ENCODE measurements at places on chromosomes 4 and X. TPM values are rescaled to one million over a fixed set of nuclear protein-coding genes. Genes with fewer than 3 reads are reported as not detected.

Gene UVSSA
- total RNA-seq, result 3.9 TPM

Gene SLAIN2
- total RNA-seq, result 22.1 TPM

Gene PCDH18
- total RNA-seq, result 9.9 TPM

Gene TMEM33
- 23.8 TPM for total RNA-seq

Gene PDCL2
- total RNA-seq, result not detected

Gene PAGE2B
- total RNA-seq, result 0.14 TPM

Gene PQBP1
- 81.0 TPM for total RNA-seq

Gene S100G
- not detected for total RNA-seq

Gene ATP8A1
- total RNA-seq, result 25.0 TPM

Gene KDR
- 10.2 TPM for total RNA-seq

Gene CABS1
- not detected for total RNA-seq

DNA sequence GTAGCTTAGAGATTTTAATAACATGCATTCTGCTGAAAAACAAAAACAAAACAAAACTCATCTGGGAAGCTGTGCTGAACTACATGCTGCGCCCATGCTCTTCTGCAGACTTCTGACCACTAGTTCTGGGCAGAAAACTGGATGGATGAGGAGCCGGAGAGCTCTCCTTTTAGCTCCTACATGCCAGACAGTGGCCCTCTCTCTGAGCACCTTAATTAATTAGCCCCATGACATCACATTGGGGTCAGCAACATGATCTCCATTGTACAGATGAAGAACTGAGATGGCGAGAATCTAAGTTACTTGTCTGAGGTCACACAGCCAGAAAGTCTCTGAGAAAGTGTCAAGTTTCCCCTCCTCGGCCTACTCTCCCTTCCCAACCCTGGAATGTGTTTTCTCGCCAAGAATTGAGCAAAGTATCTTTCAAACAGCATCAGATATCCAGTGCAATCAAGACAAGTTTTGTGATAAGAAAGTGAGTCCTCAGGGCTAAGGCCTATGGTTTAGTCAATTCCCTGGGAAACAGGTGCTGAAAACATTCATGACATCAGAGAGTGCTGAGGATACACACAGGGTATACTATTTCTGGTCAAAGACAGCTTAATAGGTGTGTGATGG lies 21.6 kb downstream of the SCD5 start:
- DNase-seq, result no peak

DNA sequence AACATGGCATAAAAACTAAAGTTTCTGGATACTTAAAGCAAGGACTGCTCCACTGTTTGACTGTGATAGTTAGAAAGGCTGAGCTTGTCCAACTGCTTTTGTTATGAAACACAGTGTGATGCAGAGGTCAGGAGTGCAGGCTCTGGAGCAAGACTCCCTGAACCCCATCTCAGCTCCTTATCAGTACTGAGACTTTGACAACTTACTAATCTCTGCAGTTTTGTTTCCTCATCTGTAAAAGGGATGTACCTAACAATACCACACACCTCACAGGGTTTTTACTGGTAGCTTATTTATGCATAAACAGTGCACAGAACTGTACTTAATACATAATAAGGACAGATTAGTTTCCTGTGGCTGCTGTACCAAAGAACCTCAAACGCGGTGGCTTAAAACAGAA lies 804.3 kb downstream of the FSTL5 start:
- DNase-seq, result no peak

DNA sequence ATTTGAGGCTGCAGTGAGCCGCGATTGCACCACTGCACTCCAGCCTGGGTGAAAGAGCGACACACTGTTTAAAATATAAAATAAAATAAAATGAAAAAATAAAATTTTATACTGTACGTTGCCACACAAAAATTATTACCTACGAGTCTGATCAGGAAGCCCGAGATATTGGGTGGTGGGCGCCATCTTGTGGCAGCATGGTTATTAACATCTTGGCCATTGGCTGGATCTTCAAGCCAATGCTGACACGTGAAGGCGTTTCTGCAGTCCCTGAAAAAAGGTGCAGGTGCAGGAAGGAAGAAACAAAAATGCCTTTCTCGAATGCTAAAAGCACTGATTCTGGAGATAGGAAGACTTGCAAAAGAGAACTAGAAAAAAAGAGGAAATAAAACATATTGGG lies 4.9 kb upstream of the TLR8 start:
- DNase-seq, result peak; percentile 51

DNA sequence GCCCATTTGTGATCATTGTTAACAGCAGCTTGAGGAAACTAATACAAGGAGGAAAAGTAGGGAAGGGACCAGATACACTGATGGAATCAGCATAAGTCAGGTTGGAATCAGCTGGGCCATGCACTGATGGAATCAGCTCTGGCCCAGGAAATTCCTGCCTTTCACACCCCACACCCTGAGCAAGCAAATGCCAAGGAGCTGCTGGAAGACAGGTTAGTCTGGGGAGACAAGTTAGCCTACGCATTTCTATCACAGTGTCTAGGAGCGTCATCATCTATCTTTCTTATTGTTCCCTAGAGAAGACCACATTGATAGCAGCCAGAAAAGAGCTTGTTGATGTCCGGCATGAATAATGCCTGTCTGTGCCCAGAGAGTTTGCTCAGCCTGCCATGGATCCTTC lies 16.2 kb upstream of the CEP135 start:
- no peak for DNase-seq

DNA sequence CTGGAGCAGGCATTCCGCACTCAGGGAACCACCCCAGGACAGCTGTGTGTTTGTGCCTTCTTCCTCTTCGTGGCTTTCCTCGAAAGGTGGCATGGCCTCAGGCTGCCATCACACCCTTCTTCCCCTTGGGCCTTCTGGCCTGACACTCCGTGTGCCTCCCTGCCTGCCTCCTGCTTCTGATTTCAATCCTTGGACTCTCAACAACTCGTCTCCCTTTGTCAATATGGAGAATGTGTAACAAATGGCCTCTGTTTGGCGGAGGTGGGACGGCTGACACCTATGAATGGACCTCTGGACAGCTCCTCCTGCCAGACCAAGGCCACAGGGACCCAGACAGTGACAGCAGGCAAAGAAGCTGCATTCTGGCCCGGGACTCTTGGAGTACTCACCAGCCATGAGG lies 137.0 kb downstream of the ENPP6 start:
- DNase-seq, result no peak

DNA sequence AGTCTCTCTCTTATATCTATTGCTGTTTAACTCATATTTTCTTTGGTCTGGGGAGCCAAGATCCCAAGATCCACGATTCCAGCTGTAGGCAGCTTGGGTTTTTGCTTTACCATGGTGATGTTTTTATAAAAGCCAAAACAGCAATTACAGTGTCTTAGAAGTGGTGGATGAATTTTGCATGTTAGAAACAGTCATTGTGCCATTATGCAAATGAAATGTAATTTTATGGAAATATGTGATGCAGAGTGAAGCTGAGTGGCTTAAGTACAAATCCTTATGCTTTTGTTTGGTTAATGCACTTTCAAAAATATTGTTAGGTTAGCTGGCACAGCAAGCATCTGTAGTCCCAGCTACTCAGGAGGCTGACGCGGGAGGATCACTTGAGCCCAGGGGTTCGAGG lies 32.8 kb upstream of the PTTG2 start:
- DNase-seq, result no peak

GRCh38 chr4:87005690-87006425 lies 71.0 kb downstream of the AFF1 start:
- no peak for DNase-seq

GRCh38 chrX:132940727-132941327 lies 17.6 kb downstream of the HS6ST2 start:
- no peak for DNase-seq

DNA sequence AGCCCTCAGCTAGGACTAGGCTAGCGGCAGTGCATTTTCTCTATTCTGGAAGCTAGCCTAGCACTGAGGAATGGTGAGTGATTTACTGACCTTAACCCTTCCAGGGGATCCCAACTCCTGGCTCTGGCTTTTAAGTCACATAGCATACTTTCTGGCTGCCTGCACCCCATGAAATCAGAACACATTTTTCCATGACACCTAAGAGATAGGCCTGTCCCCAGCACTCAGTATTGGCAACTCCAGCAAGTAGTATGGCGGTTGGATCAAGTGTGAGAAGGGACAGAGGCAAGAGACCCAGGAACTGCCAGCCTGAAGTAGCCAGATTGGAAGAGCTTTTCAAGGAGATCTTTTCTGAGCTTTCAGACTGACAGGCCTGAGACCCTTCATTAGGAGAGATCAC lies 8.2 kb downstream of the FGF16 start:
- no peak for DNase-seq

GRCh38 chrX:118251271-118251670 lies 94.6 kb upstream of the WDR44 start:
- no peak for DNase-seq

- peak; percentile 4 for DNase-seq
Measured at GRCh38 chr4:120921456-120922380, 808 bp downstream of the PRDM5 start.

GRCh38 chrX:148284056-148284455 lies 216.4 kb upstream of the AFF2 start:
- no peak for DNase-seq

GRCh38 chrX:148412006-148412405 lies 88.4 kb upstream of the AFF2 start:
- no peak for DNase-seq

- DNase-seq, result no peak
Measured at GRCh38 chrX:107677501-107677901, 49.2 kb downstream of the PRPS1 start.

- DNase-seq, result no peak
Measured at GRCh38 chrX:32987142-32987541, 224.2 kb downstream of the DMD start.

DNA sequence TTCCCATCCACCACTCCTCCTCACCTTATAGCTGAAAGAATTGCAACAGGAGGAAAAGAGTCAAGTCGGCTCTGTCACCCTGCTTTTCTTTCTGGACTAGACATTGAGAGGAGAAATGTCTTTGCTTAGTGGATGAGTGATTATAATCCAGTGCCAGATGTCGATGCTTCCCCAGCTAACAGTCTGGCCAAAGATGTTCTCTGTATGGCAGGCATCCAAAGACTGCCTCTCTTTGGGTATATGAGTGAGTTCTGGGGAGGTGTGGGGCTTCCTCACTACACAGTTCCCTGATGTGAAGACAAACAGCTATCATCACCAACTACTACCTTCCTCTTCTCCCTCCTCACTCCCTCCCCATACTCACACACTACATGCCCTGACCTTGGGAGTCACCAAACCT lies 90.9 kb downstream of the COMMD8 start:
- DNase-seq, result no peak

DNA sequence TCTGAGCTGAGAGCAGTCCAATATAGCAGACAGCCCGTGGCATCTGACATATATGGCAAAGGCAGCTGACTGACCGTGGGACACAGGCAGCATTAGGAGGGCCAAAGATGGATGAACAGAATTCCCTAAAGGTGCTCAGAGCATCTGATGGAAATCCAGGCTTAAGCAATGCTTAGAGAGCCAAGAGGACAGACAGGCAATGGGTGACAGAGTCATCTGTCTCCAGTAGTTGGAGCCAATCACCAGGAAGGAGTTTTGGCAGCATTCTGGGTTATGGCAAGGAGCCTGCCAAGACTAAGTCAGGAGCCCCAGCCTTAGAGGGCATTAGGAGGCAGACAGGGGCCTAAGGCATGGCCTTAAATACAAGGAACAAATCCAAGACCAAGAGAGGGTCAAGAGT lies 153.3 kb upstream of the USP9X start:
- DNase-seq, result no peak

DNA sequence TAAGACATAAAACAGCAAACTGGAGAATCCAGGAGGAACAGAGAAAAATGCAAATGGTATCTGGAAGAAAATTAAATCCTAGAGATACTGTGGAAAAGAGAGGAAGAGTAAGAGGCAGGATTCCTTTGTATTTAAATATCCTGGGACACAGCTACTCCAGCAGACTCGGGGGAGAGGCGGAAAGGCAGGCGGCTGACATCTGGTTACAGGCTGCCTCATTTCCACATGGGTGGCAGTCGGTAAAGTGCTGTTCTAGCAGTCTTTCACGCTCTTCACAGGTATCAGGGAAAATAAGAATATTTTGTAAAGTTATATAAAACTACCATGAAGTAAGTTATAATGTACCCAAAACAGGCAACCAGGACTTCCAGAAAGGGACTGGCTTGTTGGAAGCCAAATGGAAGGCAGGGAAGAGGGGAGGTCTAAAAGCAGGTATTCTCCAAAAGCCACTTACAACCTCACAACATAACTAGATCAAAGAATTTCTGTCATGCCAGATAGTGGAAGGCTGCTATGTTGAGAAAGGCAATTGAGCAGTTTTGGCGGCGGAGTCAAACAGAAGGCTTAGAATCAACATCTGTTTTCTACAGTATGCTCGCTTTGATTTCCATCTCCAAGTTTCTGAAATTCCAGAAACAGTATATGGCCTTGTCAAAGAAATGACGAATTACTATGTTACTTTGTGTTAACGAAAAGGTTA lies 1.3 kb upstream of the TIGD2 start:
- DNase-seq, result no peak

GRCh38 chrX:38732866-38733265 lies 68.4 kb upstream of the MID1IP1 start:
- DNase-seq, result no peak

DNA sequence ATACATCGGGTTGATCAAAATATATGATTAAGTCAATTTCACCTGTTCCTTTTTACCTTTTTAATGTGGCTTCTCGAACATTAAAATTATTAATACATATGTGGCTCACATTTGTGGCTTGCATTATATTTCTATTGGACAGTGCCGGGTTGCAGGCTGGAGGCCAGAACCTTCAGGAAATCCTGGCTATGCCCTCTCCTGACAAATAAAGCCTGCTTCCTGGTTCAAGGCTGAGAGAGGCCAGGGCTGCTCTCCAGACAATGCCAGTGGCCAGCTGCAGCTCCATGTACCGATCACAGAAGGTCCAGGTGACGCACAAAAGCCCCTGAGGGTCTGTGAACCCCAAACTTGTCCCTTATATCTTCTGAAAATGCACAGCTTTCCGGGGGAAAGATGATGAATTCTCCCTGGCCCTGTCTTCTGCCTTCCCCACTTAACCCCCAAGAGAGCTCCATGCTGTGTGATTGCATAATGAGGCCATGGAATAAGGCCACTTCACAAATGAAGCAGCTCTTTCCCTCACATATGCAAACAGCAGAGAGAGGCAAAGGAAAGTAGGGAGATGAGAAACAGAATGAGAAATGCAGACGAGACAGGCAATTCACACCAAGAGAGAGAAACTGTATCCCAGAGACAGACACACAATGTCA lies 241.2 kb downstream of the BCOR start:
- DNase-seq, result no peak

DNA sequence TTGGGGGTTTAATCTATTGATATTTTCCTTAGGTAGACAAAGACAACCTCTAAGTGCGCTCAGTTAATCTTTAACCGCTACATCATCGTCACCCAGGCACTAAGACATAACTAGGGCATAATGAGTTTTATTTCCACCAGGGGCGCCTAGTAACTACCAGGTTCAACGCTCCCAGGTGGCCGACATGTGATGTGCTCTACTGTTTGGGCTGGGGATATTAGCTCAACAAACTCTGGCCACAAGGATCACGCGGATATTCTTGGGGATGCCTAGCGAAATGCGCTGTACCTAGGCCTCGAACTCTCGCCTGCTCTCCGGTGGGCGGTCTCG lies 915 bp upstream of the RAB33B start:
- DNase-seq, result no peak

- no peak for DNase-seq
Measured at GRCh38 chr4:119785963-119786362, 157.4 kb upstream of the PDE5A start.

Measured in thymus (tissue), 14 donors.